NCI-H1930 (cell line): ENCODE measurements at places on chromosomes 2 and 18.
A peak's percentile ranks its signal among the peaks of the same experiment; 100 is the strongest.

- DNase-seq = no peak
Measured at GRCh38 chr2:233546101-233546500, 20.5 kb downstream of the USP40 start.

- DNase-seq = no peak
Measured at GRCh38 chr18:49814147-49814499, 790 bp upstream of the ACAA2 start.

GRCh38 chr2:164538240-164538866 lies 82.9 kb downstream of the GRB14 start:
- DNase-seq = peak; percentile 5

DNA sequence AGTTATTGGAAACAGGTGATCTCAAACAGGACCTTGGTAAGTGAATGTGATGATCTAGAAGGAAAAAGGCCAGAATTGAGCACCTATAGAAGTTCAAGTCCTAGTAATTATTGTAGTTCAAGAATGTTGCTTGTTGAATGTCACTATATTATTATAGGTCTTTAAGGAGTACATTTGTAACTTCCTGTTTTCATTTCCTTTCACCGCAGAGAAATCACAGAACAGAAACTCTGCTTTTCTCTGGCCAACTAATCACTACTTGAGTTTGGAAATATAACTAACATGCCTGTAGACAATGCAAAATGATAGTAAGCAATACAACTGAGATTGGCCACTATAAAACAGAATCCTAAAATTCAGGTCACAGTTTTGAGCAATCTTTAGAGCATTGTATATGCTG lies 61.8 kb upstream of the EFEMP1 start:
- DNase-seq = no peak

GRCh38 chr2:199814817-199815211 lies 36.2 kb downstream of the FTCDNL1 start:
- no peak for DNase-seq

DNA sequence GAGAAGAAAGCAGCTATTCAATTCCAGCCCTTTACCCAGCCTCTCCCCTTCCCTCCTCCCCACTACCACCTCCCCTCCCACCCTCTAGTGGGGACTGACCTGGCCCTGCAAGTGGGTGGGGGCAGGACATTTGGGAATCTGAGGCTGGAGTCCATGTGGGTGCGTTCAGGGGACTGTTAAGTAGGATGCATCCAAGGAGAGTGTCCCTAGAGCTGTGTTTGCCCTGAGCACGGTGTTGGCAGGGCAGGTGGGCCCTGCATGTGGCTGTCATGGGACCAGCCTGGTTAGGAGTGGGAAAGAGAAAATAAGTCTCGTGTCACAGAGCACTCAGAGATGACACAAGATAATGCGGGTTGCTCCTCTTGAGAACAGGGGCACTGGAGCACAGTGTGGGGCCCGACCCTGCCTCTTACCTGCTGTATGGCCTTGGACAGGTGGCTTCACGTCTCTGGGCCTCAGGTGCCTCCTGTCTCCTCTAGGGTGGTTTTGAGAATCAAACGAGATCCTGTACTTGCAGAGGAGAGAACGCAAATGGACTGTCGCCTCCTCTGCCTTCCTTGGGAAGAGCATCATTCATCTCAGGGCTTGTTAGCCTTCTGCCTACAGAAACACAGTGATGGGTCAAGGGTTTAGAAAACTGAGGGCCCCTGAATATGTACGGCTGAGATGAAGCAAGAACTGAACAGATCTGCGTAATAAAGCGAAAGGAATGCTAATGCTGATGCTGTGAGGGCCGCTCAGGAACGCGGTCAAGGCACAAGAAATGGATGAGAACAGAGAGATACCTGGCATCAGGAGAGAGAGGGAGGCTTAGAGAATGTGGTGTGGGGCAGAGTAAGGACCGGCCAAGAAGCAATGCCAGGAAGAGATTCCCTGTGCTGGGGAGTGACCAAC lies 187.7 kb upstream of the HAAO start:
- no peak for DNase-seq

- no peak for DNase-seq
Measured at GRCh38 chr2:232533944-232534710, 5.4 kb upstream of the CHRNG start.

GRCh38 chr2:10305715-10306114 lies 3.0 kb downstream of the HPCAL1 start:
- no peak for DNase-seq

GRCh38 chr2:133264989-133265401 lies 303.3 kb downstream of the NCKAP5 start:
- DNase-seq = no peak

GRCh38 chr2:26946841-26947784 lies 23.3 kb upstream of the MAPRE3 start:
- no peak for DNase-seq

DNA sequence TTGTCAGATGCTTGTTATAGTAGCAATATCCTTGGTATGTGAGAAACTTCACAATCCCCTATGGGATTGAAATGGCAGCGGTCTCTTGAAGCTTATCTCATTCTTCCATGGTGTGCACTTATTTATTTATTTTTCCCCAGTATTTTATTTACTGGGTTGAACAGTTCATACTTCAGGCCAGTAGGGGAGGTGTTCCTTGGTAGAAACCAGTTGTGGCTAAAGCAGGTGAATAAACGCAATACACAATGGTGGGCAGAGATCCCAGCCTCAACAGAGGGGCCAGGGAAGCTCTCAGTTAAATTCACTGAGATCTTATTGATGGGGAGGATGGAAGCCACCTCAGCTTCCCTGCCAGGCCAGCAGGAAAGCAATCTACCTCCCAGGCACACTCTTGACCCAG lies 93.7 kb upstream of the SRD5A2 start:
- DNase-seq = no peak
